Omental fat pad (tissue), 4 donors: ENCODE measurements at places on chromosomes 3 and 15. TPM values are rescaled to one million over a fixed set of nuclear protein-coding genes. Genes with fewer than 3 reads are reported as not detected.

Gene LRRC31
- not detected for total RNA-seq

GRCh38 chr15:92079047-92079446 is 225.5 kb downstream of the SLCO3A1 start:
- DNase-seq, result no peak

DNA sequence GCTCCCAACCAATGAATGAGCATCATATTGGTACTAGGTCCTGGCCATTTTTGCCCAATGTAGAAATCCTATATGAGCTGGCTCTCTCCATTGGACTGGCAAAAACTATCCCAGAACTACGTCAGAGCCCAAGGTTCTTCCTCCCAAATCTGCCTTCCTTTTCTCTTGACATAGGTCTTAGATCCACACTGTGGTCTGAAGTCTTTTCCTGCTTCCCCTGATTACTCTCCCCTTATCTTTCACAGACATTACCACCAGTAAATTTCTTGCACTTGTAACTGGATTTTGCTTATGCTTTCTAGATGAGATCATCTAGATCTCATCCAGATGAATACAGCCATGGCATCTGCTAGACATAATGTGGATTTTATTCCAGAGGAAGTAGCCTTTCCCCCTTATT is 141.2 kb upstream of the GADL1 start:
- no peak for DNase-seq

DNA sequence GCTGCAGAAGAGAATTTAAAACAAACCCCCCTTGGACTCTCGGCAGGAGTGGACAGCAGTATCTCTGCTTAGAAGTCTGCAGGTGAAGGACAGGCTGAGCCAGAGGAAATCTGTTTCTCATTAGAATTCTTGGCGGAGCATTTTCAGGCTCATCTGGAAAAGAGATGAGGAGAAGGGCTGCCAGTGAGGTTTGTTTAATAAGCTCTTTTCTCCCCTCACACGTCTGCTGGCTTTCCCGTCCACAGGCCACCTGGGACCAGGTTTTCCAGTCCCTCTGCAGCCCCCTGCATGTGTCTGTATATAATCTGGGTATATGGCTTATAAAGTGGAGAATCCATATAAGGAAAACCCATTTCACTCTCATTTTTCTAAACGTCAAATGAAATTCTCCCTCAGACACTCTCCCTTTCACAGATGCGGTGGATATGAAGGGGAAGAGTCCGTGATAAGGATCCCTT is 155.4 kb upstream of the TPM1 start:
- DNase-seq, result no peak

DNA sequence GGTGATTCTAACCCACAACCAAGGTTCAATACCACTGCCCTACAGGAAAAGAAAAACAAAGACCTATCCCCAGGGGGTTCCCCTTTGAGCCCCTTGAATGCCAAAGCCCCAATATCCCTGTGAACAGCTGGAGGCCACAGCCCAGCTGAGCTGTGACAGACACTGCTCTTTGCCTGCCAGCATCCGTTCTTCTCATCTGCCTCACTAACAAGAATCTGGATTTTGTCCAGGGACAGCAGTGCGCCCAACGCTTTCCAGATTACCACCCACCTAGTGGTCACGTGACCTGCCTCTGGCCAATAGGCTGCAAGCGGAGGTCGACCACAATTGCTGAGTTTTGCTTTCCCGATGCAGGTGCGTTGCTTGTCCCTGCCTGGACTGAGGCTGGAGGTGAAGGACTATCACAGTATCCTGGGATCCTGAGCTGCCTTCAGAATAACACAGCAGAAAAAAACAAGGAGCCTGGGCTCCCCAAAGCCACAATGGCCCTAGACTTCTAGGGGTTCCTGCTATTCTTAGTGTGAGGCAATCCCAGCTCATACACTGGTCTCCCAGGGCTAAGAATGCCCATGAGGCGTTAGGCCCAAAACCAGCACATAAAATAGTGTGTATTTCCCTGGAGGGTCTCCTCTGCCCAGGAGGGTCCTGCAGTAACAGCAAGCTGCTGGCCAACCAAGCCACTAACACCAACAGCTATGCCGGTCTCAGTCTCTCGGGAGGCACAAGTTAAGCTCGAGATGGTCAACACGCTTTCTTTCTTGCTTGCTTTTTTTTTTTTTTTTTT is 13.8 kb downstream of the BDH1 start:
- no peak for DNase-seq

Gene GABRR3
- not detected for total RNA-seq

Gene IP6K2
- total RNA-seq, result 35.8 TPM

GRCh38 chr3:32337505-32337904 is 54.1 kb upstream of the CMTM7 start:
- DNase-seq, result no peak

DNA sequence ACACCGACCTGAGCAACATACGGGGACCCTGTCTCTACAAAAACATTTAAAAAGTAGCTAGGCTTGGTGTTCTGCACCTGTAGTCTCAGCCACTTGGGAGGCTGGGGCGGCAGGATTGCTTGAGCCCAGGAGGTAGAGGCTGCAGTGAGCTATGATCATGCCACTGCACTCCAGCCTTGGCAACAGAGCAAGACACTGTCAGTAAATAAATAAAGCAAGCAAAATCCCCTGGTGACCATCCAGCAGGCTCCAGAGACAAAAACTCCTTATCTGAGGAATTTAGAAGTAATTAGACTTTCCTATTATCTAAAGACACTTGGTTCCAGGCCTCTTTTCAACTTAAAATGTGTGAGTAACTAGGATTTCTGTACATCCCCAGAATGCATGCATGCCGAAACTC is 29.5 kb upstream of the ZNF774 start:
- DNase-seq, result no peak

Gene RNU5B-1
- total RNA-seq, result not detected
